Nucleus accumbens (tissue), 56 donors: ENCODE measurements at places on chromosomes 12 and 14.

- DNase-seq = no peak
These were observed 1.7 kb upstream of the CTDSP2 start for GRCh38 chr12:57848208-57848607.

DNA sequence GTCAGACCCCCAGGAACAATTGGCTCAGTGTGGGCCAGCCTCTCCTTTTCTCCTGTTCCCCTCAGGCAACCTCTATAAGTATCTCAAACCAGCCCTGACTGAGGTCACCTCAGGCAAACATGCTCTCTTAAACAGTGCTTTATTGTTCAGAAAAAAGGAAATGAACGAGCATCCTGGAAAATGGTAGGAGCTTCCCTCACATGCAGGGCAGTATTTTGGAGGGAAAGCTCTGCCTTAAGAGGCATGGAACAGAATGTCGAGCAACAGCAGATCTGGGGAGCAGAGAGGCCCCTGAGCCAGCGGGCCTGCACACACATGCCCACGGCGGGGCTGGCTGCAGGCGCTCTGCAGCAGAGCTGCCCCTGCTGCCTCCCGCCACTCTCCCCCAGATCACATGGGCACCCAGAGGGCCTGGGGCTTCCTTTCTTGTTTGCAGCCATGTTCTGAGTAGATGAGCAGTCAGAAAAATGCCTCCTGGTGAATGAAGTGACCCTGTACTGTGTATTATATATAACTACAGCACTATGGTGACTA lies 42.0 kb downstream of the MOK start:
- DNase-seq = no peak

- DNase-seq = no peak
These were observed 40.2 kb downstream of the TEAD4 start for GRCh38 chr12:2999265-2999841.

DNA sequence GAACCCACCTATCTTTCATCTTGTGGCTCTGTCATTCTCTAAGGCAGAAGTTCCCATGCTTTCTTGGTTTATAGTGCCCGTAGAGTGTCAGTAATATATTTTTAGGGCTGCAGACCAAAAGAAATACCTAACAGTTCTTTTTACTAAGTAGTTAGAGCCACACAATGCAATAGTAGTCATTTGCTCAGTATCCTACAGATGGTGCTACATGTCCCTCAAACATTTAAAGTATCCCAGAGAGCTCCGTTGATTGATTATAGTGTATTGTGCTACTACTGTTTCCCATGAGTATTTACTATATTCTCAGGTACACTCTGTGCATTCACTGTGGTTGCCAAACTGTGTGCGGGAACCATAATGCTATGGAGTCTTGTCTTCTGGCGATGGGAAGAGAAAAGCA lies 4.7 kb upstream of the PLBD1 start:
- DNase-seq = no peak

GRCh38 chr14:54665946-54666345 lies 99.0 kb downstream of the SAMD4A start:
- no peak for DNase-seq

GRCh38 chr14:22996768-22997654 lies 12.9 kb downstream of the C14orf93 start:
- no peak for DNase-seq

- no peak for DNase-seq
These were observed 312.3 kb downstream of the ATP23 start for GRCh38 chr12:58253663-58254062.

GRCh38 chr12:41120211-41120610 lies 67.9 kb upstream of the PDZRN4 start:
- DNase-seq = no peak

DNA sequence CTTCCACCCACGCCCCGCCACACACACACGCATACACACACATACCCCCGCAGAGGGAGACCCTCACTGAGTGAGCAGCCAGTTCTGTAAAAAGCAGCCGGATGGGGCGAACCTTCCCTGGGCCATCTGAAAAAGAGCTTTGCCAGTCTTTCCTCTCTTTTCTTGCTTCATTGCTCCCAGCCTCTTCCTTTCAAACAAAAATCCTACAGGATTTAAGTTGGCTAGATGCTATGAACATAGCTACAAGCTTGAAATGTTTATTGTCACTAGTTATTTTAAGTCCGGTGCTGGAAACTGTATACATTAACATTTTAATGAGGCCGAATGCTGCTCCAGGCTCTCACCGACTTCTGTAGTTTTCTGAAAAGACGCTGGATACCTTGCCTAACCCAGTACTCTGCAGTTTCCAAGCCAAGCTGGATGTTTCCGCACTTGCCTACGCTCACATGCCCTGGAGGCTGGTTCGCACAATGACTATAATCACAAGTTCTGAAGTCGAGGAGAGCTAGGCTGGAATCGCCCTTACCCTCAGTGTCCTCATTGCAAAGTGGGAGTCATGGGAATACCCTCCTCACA lies 39.2 kb downstream of the LTBP2 start:
- DNase-seq = no peak

DNA sequence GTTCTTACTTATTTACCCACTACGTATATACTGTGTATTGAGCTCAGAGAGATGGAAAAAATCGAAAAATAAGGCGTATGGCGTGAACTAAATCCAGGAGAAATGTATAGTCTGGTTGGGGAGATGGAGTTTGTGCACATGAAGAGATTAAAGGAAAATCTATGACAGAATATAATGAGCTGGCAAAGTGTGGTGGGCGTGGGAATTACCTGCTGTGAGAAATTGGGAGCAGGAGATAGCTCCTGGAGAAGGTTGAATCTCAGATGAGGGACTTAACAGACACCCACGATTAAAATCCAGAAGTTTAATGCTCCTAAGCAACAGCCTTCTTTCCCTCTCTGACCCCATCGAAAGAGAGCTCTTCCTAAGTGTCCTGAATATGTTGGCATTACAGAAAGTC lies 224.2 kb upstream of the FKBP4 start:
- DNase-seq = no peak

DNA sequence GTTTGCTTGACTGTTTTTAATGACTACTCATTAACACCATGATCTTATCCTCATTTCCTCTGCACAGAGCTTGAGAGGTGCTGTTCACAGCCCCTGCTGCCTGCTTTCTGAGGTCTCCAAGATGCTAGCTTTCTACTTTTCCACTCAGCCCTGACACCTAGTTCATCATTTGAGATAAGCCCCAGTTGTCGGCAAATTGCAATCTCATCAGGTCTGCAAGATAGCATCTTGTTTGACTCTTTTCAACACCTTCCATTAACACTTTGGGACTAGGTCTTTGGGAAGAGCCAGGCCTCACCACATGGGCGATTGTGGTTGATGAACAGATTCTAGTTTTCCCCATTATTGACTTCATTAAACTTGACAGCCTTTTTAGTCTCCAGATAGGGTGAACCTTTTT lies 904.8 kb downstream of the DIO2 start:
- no peak for DNase-seq

GRCh38 chr14:104218361-104219180 lies 80.2 kb downstream of the KIF26A start:
- no peak for DNase-seq

DNA sequence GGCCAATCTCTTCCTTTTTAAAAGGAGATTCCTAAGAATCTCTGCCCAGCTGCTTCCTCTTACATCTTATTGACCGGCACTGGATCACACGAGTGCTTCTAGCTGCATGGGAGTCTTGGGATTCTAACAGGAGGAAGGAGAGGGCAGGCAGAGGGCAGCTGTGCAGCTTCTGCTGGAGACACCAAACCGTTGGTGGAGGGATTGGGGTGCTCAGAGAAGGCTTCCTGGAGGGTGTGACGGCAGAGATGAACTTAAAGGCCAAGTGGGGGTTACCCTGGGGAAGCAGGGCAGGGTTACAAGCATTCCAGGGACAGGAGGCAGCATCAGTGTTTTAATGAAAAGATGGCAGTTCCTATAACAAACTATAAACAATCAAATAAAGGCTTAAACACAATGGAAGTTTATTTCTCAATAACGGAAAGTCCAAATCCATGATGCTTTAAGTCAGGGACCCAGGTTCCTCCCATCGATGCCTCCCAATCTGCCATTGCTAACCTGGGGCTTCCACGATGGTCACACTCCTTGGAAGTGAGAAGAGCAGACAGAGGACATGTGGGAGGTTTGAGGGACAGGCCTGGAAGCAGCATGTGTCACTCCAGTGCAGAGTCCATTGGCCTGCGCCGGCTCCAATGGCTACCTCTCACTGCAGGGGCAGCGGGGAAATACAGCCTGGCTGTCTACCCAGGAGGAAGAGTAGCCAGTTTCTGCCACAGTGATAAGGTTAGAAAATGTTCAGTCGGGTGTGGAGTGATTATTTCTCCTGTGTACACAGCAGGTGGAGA lies 53.1 kb upstream of the DDX11 start:
- DNase-seq = no peak

DNA sequence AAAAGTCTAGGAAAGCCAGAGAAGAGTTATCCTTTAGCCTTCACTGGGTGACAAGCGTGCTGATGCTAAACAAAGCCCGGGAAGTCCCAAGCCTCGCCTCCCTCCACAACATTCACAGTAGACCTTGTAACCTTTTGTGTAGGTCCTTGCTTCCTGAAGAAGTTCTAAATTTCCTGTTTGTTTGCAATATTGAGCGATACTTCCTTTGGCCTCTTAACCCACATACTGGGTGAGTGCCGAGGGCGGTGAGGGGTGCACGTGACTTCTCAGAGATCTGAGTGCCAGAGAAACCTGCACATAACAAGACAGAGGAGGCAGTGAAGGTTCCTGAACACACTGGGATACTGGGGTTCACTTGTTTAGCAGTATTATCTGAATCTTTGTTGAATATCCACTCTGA lies 134.3 kb downstream of the PLXNC1 start:
- no peak for DNase-seq

DNA sequence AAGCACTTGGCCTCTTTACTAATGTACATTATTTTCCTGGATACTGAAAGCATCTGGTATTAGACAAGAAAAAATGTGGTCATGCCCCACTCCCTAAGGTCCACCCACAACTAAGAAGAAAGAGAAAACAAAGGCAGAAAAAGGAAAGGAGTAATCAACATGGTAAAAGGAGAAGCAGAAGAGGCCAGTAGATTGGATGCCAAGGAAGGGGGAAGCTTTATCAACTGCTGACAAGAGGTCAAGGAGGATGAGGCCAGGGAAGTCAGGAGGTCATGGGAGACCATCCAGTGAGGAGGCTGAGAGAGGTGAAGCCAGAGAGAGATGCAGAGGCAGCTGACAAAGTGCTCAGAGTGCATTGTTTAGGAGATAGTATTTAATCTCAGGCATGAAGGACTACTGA lies 383.5 kb downstream of the ZFP36L1 start:
- DNase-seq = no peak

- DNase-seq = no peak
These were observed 17.9 kb downstream of the TOGARAM1 start for GRCh38 chr14:44979740-44980356.

GRCh38 chr12:83018088-83018487 lies 331.4 kb downstream of the TMTC2 start:
- no peak for DNase-seq

DNA sequence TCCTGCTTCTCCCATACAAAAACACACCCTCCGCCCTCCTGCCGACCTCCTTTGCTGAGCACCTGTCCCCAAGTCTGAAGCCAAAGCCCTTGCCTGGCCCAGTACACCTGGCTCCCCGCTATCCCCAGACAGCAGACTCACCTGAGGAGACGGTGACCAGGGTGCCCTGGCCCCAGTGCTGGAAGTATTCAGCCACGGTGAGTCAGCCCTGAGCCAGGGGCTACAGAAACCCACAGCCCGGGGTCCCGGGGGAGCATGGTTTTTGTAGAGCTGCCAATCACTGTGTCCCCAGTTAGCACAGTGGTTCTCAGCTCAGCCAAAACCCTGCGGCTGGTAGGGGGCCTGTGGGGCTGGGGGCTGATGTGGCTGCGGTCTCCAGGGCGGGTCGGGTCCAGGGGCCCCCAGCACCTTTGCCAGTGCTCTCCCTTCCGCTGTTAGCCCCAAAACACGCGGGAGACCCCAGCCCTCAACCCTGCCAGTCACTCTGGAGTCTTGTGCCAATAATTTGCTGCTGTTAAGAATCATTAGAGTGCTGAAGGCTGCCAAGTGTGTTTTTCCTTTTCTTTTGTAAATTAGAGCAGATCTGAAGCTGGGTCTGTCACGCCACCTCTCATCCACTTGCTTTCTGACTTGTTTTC lies 339.0 kb downstream of the TMEM121 start:
- no peak for DNase-seq

DNA sequence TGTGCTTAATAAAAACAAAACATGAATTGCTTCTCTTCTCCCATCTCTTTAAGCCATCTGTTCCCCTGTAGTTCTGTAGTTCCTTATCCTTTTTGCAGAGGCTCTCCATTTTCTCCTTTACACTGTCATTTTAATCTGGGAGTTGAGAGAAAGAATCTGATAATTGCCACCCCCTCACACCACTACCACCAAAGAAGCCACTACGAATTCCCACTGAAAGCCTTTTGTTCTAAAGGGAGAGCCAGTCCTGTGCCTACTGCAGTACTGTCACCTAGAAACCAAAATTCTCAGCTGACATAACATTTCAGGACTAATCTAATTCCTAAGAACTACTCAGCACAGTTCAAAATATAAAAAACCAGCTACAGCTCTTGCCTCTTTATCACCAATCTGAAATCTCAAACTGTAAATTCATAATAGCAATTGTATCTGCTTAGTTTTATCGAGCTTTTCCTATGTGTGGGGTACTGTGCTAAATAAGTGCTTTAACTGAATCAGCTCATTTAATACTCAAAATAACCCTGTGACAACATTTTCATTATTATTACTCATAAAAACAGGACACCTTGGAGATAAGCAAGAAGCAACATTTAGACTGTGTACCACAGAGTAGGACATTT lies 72.4 kb downstream of the SPPL3 start:
- DNase-seq = no peak

GRCh38 chr12:20946732-20947131 lies 136.2 kb downstream of the SLCO1B3 start:
- DNase-seq = no peak

DNA sequence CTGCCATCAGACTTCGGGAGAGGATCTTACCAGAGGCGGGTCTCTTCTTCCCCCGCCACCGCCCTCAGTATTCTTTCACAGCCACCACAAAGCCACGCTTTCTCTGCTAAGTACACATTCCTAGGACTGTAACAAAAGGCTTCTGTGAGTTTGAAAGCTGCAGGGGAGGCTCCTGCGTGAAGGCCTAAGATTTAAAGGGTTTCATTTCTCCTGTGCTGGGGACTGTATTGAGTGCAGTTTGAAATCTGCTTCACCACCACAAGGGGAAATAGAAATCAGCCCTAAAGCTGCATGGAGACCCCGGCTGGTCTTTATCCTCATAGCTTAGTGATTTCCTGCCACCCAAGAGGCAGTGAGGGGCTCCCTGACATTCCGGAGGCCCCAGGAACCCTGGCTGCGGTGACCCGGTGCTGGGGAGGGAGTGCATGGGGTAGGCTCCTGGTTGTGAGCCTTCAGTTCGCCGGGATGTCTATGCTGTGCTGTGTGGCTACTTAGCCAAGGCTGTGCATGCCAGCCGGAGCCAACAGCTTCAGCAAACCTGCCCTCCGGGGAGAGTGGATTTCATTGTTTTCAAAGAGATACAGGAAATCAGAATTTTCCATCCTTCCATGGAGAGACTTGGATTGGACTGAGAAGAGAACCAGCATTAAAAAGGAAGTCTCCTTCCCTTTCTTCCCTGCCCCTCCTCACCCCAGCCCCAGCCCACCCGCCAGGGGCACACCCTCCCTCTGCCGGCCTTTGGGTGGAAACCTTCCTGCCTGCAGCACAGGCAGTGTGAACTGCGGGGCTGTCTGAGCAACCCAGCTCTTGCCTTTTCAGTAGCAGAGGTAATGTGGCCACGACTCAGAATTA lies 163.3 kb downstream of the ETV6 start:
- no peak for DNase-seq
